ENCODE measurements at places on chromosomes 11 and 22. TPM values are rescaled to one million over a fixed set of nuclear protein-coding genes. Genes with fewer than 3 reads are reported as not detected.
A peak's percentile ranks its signal among the peaks of the same experiment; 100 is the strongest.

- no peak for DNase-seq
- no peaks in the 10 kb centered on the region for H3K36me3 ChIP-seq
- no peak overlapping the region for H3K4me3 ChIP-seq
- H3K27me3 ChIP-seq: no peaks in the 10 kb centered on the region
- peaks cover 10% of the 10 kb centered on the region for H3K4me1 ChIP-seq
- H3K27ac ChIP-seq: no peak overlapping the region
Measured at GRCh38 chr11:93528757-93529645, 14.2 kb downstream of the SMCO4 start.

GRCh38 chr11:133360860-133361688 lies 171.2 kb downstream of the OPCML start:
- H3K36me3 ChIP-seq: no peaks in the 10 kb centered on the region
- no peak for DNase-seq
- no peaks in the 10 kb centered on the region for H3K4me1 ChIP-seq
- H3K27me3 ChIP-seq: peaks cover 57% of the 10 kb centered on the region

GRCh38 chr11:92501066-92501739 lies 276.6 kb downstream of the FAT3 start:
- DNase-seq: no peak
- H3K36me3 ChIP-seq: no peaks in the 10 kb centered on the region
- no peak overlapping the region for H3K27ac ChIP-seq
- no peaks in the 10 kb centered on the region for H3K27me3 ChIP-seq
- no peak overlapping the region for H3K4me3 ChIP-seq

The TPBGL gene
- 0.11 TPM for total RNA-seq

DNA sequence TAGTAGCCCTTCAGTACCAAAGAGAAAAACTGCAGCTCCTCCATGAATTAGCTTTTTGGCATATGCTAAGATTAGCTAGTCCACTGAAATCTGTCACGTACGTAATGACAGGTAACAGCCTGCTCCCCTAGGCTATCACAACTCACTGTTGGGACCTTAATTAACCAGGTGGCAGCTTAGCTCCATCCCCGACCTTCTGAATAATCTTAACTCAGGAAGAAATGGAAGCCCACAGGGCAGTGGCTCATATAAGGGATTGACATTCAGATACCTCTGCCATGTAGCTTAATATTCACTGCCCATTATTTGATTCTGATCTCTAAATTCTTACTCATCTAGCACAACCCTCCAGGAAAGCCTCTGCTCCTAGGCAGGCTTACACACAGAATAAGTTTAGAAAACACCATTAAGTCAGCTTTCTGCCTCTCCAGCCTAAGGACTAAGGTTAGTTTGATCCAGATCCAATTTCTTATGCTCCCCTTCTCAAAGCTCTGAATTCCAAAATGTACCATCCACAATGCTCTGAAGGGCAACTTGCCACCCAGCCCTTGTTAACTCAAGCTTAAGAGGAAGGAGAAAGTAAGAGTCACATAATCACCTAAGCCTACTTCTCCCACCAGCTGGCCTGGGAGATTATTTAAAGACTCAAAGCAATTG lies 5.0 kb downstream of the HSPA8 start:
- no peak for DNase-seq
- H3K4me1 ChIP-seq: peaks cover 41% of the 10 kb centered on the region
- no peaks in the 10 kb centered on the region for H3K27me3 ChIP-seq
- no peak overlapping the region for H3K4me3 ChIP-seq

The MAPK8IP1 gene
- total RNA-seq: 12.7 TPM

The IL17REL gene
- total RNA-seq: 0.31 TPM

DNA sequence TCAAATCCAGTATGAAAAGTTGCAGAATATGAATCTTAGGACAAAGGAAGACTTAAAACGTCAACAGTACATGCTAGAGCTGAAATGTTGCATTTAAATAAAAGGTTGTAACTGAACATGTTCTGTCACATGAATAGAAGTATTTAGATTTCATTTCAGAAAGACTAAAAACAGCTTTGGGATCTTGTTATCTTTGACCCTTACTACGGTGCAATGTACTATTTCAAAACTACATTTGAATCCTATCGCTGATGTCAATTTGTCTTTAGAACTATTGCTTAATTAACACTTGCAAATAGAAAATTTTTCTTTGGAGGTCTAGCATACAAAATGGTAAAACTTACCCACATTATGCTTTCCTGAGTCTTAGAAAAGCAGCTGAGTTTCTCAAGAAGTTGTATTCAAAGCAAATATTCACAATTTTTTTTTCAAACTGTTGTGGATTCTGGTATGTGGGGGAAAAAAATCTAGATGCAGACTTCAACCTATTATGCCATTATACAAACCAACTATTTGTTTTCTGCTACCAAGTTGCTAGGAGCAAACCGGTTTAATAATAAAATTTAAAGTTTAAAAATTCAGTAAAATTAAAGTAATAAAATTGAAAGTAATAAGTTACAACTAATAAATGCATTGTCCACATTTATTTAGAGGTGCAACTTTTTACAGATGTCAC lies 25.4 kb downstream of the CSTF3 start:
- H3K27me3 ChIP-seq: no peaks in the 10 kb centered on the region
- H3K27ac ChIP-seq: peak overlapping the region; percentile 82
- peaks cover 10% of the 10 kb centered on the region for H3K4me1 ChIP-seq
- no peak for DNase-seq

DNA sequence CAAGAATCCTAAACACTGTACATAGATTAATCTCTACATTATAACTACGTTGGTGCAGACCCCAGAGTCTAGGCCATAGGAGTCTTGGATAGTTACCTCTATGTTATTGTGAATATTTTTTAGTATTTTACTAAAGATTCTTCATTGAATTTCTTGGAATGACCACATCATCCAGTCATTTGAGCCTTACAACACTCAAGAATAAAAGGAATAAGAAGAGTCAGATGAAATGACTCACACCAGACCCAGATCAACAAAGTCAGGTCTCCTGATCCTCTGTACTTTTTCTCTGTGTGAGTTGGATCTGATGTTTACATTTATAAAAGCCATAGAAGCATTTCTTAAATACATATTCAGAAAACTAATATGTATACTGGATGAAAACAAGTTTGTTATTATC lies 179.2 kb upstream of the ARHGAP20 start:
- H3K4me1 ChIP-seq: peaks cover 2% of the 10 kb centered on the region
- peaks cover 10% of the 10 kb centered on the region for H3K27me3 ChIP-seq
- peaks cover 2% of the 10 kb centered on the region for H3K36me3 ChIP-seq
- no peak for DNase-seq

- no peak overlapping the region for H3K27ac ChIP-seq
- no peaks in the 10 kb centered on the region for H3K4me1 ChIP-seq
- no peak for DNase-seq
- no peaks in the 10 kb centered on the region for H3K36me3 ChIP-seq
Measured at GRCh38 chr22:36640106-36640672, 63.4 kb downstream of the CACNG2 start.

DNA sequence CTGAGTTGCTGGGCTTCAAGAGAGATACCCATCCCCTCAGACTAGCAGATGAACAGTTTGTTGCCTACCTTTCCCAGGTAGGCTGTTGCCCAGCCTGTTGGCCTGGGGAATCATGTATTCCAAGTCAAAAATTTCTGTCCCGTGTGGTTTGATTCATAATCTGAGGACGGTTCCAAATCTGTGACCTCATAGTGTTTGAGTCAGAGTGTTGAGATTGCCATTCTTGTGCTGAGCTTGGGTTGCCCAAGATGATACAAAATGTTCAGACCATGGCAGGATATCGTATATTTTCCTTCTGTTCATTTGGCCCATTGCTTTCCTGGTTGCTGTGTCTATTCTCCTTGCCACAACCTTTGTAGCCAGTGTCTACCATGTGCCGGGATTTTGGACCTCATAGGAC lies 64.3 kb downstream of the CYB5R2 start:
- no peak for DNase-seq
- H3K27ac ChIP-seq: no peak overlapping the region
- H3K4me1 ChIP-seq: peaks cover 19% of the 10 kb centered on the region
- no peaks in the 10 kb centered on the region for H3K27me3 ChIP-seq

GRCh38 chr11:60977836-60978235 lies 6.4 kb downstream of the CD6 start:
- H3K4me3 ChIP-seq: no peak overlapping the region
- H3K4me1 ChIP-seq: peaks cover 6% of the 10 kb centered on the region
- DNase-seq: no peak
- H3K36me3 ChIP-seq: no peaks in the 10 kb centered on the region

- H3K4me1 ChIP-seq: peaks cover 9% of the 10 kb centered on the region
- peaks cover 95% of the 10 kb centered on the region for H3K27me3 ChIP-seq
- H3K27ac ChIP-seq: no peak overlapping the region
- no peak overlapping the region for H3K4me3 ChIP-seq
- no peak for DNase-seq
Measured at GRCh38 chr11:133530501-133530835, 1.8 kb downstream of the OPCML start.

DNA sequence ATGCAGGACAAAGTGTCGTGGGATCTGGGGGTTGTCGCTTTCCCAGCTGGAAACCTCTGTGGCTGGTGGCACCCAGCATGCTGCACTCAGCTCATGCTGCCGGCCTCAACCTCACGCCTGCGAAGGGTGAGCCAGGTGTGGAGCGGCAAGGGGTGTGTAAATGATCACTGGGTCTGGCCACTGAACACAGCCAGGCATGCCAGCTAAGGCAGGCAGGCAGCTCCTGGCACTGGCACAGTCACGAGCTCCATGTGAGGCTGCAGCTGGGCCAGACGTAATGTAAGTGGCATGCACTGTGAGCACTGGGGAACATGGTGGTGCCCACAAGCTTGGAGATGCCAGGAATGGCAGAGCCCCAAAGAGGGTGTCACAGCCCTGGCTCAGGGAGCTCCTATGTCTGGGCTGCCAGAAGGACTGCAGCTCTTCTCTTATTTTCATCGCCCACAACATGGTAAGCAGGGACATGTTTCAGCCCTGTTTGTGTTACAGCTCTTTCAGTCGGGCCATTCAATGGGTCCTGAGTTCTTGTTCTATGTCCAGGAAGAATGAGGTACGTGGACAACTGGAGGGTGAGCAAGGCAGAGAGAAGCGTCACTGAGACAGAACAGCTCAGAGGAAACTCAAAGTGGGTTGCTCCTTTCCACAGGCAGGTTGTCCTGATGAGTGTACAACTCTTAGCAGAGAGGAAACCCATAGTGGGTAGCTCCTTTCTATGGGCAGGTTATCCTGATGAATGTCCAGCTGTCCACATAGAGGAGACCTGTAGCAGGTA lies 403.8 kb downstream of the CNTN5 start:
- peaks cover 2% of the 10 kb centered on the region for H3K27me3 ChIP-seq
- H3K4me1 ChIP-seq: peaks cover 5% of the 10 kb centered on the region
- no peak overlapping the region for H3K27ac ChIP-seq
- H3K4me3 ChIP-seq: no peak overlapping the region
- no peaks in the 10 kb centered on the region for H3K36me3 ChIP-seq

DNA sequence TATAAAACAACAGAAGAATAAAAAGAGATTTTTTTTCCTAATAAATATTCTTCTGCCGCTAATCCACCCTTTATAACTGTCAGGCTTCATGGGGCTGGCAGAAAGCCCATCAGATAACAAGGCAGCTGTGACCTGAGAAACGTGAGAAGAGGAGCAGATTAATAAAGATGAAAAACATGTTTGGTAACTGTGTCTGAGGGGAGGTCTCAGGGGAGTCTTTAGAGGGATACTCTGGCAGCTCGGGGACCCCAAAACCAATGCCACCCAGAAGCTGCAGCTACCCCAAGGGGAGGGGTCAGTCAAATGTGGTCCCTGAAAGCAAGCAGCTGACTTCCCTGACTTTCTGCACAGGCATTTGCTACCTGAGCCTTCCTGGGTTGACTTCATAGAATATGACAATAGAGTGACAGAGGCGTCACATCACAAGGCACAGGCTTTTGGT lies 48.4 kb upstream of the POU2AF1 start:
- peak; percentile 73 for DNase-seq
- H3K4me1 ChIP-seq: peaks cover 39% of the 10 kb centered on the region
- H3K27ac ChIP-seq: peak overlapping the region; percentile 47
- no peaks in the 10 kb centered on the region for H3K36me3 ChIP-seq
- H3K27me3 ChIP-seq: peaks cover 24% of the 10 kb centered on the region
- peak overlapping the region; percentile 2 for H3K4me3 ChIP-seq

GRCh38 chr22:19383292-19383691 lies 48.2 kb downstream of the HIRA start:
- no peaks in the 10 kb centered on the region for H3K27me3 ChIP-seq
- H3K4me3 ChIP-seq: no peak overlapping the region
- DNase-seq: no peak
- peaks cover 30% of the 10 kb centered on the region for H3K36me3 ChIP-seq
- no peak overlapping the region for H3K27ac ChIP-seq
- H3K4me1 ChIP-seq: no peaks in the 10 kb centered on the region

The CHST1 gene
- total RNA-seq: 1.0 TPM

- peaks cover 55% of the 10 kb centered on the region for H3K27me3 ChIP-seq
- H3K36me3 ChIP-seq: no peaks in the 10 kb centered on the region
- DNase-seq: no peak
- H3K4me1 ChIP-seq: no peaks in the 10 kb centered on the region
Measured at GRCh38 chr22:48874956-48875355, 952.7 kb downstream of the BRD1 start.

The CNTF gene
- 2.5 TPM for total RNA-seq

The MDK gene
- total RNA-seq: 1,586 TPM

The RASSF7 gene
- total RNA-seq: 32.1 TPM

The SCT gene
- 1.2 TPM for total RNA-seq

DNA sequence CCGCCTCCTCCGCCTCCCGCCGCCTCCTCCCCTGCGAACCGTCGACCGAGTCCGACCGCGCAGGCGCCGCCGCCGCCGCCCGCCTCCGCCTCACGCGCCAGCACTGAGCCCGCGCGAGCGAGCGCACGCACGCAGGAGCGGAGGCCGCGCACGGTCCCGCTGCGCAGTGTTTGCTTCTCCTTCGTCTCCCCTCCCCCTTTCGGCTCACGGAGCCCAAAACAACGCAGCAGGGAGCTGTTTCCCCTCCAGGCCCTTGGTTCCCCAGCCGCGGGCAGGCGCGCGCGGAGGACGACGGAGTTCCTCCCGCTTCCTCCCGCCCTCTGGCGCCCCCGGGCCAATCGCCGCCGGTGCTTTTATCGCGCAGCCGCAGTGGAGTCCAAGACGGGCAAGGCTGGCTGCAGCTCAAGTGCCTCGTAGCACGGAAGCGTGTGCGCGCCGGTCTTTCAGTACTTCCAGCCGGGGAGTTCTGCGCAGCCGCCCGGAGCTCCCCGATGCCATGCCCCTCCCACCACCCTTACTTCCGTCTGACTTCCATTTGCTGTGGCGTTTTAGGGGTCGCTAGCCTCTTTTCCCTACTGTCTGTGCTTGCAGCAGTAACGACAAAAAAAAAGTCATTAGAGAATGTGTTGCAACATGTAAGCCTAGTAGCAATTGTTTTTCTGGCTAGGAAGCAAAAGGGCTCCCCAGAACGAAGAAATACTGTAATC lies at the start of gene HNRNPUL2:
HNRNPUL2 (minus strand) TSS at position 293 of the 707 bp plus-strand sequence. CDS start 301 bp downstream, outside the sequence.
- H3K4me3 ChIP-seq: peak within 1 kb of the TSS; percentile 95
- H3K36me3 ChIP-seq: peaks cover 10% of the 10 kb centered on the region
- H3K27me3 ChIP-seq: no peaks in the 10 kb centered on the region
- peak; percentile 99 for DNase-seq
- H3K4me1 ChIP-seq: peaks cover 46% of the 10 kb centered on the region

GRCh38 chr11:115759622-115760460 lies 255.6 kb upstream of the CADM1 start:
- H3K36me3 ChIP-seq: no peaks in the 10 kb centered on the region
- peaks cover 10% of the 10 kb centered on the region for H3K4me1 ChIP-seq
- H3K27me3 ChIP-seq: peaks cover 51% of the 10 kb centered on the region
- DNase-seq: no peak
- no peak overlapping the region for H3K27ac ChIP-seq

Data from mesothelial cell of epicardium (in vitro differentiated cells).